Mammary epithelial cell (primary cell): ENCODE measurements at places on chromosomes 1 and 21. TPM values are rescaled to one million over a fixed set of nuclear protein-coding genes. Genes with fewer than 3 reads are reported as not detected.

DNA sequence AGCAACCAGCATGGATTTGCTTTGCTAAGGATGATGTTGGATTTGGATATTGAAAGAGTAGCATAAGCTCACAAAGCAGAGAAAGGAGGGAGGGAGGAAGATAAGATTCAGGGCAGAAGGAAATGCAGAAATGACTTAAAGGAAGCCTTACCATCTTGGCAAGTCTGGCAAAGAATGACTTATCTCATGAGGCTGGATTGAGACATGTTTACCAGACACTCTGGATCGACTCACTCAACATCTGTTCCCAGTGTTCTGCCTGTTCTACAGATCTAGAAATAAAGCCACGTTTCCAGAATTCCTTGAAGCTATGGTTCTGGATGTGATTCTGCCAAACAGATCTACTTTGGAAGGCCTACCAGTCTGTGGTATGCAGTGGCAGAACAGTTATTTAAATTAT is 38.8 kb upstream of the CTBS start:
- DNase-seq = no peak

DNA sequence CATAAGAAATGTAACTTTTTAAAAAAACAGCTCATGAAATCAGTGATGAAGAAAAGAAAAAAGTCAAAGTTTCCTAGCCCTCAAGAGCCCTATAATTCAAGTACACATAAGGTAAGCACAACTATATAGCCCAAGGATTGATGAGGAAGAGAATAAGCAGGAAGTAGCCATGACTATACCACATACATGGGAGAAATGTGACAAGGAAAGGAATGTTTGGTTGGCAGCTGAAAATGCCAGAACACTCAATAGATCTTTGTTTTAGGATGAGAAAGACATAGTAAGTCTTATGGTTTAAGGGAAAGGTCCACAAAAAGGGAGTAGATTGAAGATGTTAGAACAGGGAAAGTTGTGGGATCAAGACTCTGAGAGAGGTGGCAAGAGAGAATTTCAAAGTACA is 5.7 kb downstream of the DOCK7 start:
- peak; percentile 23 for DNase-seq

DNA sequence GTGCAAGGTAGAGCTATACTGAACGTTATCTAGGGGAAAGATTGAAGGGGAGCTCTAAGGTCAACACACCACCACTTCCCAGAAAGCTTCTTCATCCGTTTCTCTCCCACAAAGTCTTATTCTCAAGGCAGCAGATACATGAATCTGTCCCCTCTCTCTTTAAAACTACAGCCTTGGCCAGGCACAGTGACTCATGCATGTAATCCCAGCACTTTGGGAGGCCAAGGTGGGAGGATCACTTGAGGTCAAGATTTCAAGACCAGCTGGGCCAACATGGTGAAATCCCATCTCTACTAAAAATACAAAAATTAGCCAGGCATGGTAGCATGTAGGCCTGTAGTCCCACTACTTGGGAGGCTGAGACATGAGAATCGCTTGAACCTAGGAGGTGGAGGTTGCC is 8.1 kb downstream of the CYP4X1 start:
- no peak for DNase-seq

The TGFB2 gene
- total RNA-seq = 39.6 and 64.9 TPM in 2 replicates
